Fibroblast of the aortic adventitia (primary cell): ENCODE measurements at places on chromosomes 3 and 15. TPM values are rescaled to one million over a fixed set of nuclear protein-coding genes. Genes with fewer than 3 reads are reported as not detected.

Gene ZSCAN29
- 17.1 and 65.6 TPM in 2 replicates for total RNA-seq

Gene KPNA1
- 31.6 and 47.3 TPM in 2 replicates for total RNA-seq

Gene ITIH1
- total RNA-seq, result 1.3 TPM in 1 of 2 replicates, not detected in the other

Gene DENND4A
- 18.6 and 30.3 TPM in 2 replicates for total RNA-seq

Gene CXCR6
- not detected in 2 replicates for total RNA-seq

Gene P2RY13
- total RNA-seq, result not detected in 2 replicates

Gene MINDY4B
- total RNA-seq, result not detected in 2 replicates

DNA sequence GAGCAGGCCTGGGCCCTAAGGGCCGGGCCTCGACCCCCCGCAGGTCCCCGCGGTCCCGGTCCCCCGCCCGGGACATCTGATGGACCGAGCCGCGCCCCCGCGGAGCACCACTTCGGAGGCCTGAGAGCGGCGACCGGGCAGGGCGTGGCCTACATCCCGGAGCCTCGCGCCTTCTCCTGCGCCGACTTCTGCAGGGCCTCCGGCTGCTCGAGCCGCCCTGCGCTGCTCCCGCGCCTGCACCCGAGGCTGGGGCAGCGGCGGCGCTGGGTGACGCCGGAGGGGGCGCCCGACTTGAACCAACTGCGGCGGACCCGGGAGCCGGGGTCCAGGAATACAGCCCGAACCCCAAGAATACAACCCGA is 14.9 kb upstream of the GP9 start:
- DNase-seq, result no peak

DNA sequence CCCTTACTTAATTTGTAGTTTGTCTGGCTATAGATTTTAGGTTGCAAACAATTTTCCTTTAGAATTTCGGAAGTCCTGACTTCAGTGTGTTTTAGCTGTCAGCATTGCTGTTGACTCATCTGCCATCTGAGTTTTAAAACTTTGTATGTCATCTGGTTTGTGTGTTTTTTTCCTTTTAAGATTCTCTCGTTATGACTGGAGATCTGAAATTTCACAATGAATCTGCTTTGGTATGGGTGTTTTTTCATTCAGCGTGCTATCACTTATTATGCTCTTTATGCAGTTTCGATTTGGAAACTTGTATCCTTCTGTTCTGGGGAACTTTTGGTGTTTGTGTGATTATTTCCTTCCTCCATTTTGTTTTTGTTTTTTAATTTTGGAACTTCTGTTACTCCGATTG is 53.7 kb upstream of the ZNF280D start:
- DNase-seq, result no peak

DNA sequence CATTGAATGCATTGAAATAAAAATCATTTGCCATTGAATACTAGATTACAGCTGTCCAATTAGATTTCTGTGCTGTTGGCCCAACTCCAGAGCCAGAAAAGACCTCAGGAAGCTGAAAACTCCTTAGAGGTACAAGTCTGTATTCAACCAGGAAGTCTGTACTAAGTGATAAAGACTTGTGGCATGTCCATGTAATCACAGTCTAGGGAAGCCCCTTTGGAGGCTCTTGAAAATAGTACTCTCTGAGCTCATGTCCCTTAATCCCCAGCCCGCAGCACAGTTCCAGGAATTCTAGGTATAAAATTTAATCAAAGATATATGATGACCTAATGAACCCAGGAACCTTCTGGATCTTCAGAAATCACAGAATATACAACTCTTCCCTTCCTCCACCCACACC is 279.4 kb downstream of the RSL24D1 start:
- DNase-seq, result no peak

- no peak for DNase-seq
Observed at GRCh38 chr3:30004481-30004880, 601.9 kb upstream of the TGFBR2 start.

DNA sequence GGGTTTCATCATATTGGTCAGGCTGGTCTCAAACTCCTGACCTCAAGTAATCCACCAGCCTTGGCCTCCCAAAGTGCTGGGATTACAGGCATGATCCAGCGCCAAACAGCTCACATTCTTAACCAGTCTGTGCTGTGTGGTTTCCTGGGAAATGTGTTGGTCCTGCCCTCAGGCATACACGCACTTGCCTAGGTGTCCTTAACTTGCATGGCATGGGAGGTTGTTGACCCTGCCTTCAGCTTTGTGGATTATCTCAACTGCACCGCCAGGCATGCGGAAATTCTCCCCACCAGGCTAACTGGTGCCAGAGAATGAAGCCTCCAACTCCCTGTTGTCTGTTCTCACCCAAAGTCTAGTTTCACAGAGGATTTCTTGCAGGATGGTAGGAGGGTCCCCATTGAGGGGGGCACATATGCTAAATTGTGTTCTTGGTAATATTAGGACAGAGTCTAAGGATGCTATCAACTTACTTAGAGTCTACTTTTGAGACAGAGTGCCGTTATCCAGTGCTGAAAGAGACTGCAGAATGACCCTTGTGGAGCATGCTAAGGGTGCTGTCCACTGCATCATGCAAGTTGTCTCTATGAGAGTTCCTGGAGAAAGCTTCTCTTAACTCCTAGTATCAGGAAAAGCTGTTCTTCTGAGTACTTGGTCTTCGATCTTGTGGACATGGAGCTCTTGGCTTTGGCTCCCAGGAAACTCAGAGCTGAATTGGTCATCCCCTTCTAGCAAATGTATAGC is 61.6 kb upstream of the EIF1B start:
- DNase-seq, result no peak

DNA sequence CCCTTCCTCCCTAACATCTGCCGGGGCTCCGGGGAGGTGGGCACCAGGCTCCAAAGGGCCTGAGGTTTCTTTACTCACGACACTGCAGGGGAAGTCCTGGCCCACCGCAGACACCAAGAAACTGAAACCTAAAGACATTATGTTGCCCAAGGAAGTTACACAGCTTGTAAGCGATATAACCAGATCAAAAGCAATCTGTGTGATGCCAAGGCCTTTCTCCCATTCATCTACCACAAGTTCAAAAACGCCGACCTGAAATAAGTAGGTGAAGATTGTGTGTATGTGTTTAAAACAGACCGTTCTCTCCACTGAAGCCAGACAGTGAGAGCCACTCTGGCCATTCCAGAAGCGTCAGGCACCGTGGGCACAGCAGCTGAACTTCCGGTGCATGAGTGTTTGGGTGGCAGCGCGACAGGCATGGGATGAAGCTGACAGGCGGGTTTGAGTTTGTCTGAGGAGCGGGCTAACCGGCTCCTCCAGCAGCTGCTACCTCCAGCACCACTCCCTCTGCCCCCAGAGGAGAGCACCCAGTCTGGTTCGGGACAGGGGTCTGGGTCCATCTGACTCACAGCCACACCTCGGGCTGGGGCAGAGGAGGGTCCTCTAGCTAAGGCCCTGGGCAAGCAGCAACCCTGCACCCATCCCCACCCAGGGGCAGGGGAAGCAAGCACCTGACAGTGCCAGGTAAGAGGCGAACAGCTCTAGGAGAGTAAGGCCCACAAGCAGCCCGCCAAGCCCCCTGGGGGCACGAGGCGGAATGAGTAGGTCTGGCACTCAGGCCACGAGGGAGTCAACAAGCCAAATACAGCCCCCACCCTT is 1.3 kb downstream of the TNK2 start:
- DNase-seq, result no peak

DNA sequence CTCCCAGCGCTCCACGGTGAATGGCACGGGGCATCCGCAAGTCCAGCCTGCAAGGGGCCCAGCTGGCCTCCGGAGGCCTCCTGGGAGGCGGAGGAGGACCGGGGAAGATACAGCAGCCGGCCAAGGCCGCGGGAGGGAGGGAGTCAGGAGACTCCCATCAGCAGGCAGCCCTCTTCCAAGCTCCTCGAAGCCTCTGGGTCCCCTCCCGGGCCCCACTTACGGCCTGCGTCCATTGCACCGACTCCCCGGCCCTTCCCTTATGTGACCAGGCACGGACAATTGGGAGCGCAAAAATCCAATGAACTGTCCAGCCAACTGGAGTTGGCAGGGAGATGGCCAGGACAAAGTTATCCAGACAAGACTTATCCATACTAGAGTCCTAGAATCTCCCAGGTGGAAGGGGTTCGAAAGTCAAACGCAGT is 668 bp downstream of the MFGE8 start:
- DNase-seq, result no peak

DNA sequence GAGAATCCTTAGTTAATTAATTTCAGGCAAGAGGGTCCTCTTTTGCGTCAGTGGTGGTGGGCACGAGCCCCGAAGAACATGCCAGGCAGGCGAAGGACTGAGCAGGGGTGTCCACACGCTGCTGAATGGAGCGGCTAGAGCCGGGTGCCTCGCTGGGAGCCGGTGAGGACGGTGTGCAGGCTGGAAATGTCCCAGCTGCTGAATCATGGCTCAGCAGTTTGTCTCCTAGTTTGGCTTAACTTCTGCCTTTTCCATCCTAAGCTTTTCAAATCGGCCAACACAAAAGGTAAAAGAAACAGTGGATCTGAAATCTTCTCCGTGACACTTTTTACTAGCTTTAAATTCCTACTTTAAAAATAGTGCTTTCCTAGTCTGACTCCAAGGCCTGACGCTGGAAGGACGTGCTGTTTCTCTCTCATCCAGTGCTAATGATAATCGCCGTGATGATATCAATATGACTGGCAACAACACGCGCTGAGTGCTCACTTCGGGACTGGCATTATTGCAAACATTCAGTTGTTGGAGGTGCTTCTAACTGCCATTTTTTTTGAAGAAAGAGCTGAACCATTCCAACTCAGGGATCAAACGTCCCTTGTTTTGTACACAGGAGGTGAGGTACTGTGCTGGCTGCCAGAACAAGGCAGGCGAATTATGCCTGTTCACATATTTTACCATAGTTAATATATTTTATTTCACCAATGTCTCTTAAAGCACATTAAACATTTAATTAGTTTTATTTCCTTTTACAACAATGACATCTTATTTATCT is 19.8 kb downstream of the PCSK6 start:
- DNase-seq, result peak; percentile 11

DNA sequence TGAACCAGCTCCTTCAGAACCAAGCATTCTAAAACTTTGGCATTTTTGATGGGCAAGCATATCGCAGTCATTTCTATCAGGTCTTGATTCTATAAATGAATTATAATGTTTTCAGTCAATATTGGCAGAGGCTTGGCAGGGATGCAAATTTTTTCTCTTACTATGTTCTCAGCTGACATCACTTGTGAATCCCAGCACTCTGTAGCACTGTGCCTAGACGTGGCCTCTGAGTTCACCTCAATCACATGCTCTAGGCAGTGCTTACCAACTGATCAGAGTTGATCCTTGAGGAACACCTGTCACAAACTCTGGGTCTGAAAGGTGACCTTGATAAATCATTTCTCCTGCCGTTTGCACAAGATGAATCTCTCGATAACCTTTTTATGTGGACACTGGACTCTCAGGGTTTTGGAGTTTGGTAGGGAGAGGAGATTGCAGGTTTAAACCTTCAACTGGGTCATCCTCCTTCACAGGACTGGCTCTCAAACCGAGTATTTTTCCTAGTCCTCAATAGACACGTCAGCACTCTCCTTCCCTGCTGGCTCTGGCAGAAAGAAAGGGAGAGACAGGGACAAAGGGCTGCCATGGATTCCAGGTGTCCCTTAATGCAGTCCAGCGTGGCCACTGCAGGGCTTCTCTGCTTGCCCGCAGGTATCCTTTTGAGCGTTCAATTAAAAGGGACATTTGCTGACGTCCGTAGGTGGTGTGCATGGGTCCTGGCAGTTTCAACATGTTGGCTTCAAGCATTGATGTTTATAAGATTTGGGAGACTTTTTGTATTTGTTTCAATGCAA is 222.3 kb upstream of the CMC1 start:
- DNase-seq, result no peak

- peak; percentile 60 for DNase-seq
Observed at GRCh38 chr15:67884514-67885174, 44.8 kb upstream of the RNU6-1 start.

GRCh38 chr3:69405067-69405466 is 19.2 kb upstream of the FRMD4B start:
- no peak for DNase-seq

- peak; percentile 27 for DNase-seq
Observed at GRCh38 chr15:101613130-101614000, 38.8 kb downstream of the TM2D3 start.
